ENCODE measurements at places on chromosomes 5 and 9.

DNA sequence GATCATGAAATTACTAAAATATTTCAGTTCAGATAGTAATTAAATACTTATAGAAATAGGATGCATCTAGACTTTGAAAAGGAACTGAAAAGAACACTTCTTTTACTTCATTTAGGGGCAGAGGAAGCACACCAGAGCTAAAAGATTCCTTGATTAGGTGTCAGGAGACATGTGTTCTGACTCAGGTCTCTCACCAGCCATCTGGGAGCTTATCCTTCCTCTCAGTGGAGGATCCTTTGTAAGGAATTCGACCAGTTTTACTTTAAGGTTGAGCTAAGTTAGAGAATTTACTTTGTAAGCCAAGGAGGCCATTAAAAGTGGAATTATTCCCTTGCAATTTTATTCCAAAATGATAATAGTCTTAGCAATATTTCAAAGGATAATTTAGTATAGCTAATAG is 16.7 kb downstream of the VCAN start:
- no peak overlapping the region for H3K4me3 ChIP-seq
- DNase-seq = no peak
- H3K27me3 ChIP-seq = peaks cover 3% of the 10 kb centered on the region
- no peaks in the 10 kb centered on the region for H3K36me3 ChIP-seq
- no peak overlapping the region for H3K27ac ChIP-seq
- no peaks in the 10 kb centered on the region for H3K4me1 ChIP-seq

DNA sequence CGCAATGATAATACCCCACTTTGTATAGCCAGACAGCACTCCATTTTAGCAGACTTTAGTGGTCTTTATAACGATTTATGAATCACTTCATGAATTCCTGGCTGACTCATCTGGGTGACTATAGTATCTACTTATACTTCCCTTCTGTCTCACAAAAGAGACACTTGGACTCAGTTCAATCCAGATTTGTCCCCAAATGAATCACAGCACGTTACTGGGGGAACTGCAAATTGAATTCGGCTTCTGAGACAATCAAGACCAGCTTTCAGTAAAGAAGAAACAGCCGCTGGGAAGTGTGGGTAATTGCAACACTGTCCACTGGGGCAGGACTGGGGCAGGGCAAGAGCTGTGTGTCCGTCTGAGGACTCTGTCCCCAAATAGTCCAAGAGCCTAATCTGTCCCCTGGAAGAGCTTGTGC is 337.3 kb upstream of the RFX3 start:
- peak; percentile 11 for DNase-seq
- H3K4me1 ChIP-seq = peaks cover 35% of the 10 kb centered on the region
- no peak overlapping the region for H3K4me3 ChIP-seq
- peaks cover 8% of the 10 kb centered on the region for H3K36me3 ChIP-seq
- H3K27ac ChIP-seq = no peak overlapping the region
- H3K27me3 ChIP-seq = no peaks in the 10 kb centered on the region

DNA sequence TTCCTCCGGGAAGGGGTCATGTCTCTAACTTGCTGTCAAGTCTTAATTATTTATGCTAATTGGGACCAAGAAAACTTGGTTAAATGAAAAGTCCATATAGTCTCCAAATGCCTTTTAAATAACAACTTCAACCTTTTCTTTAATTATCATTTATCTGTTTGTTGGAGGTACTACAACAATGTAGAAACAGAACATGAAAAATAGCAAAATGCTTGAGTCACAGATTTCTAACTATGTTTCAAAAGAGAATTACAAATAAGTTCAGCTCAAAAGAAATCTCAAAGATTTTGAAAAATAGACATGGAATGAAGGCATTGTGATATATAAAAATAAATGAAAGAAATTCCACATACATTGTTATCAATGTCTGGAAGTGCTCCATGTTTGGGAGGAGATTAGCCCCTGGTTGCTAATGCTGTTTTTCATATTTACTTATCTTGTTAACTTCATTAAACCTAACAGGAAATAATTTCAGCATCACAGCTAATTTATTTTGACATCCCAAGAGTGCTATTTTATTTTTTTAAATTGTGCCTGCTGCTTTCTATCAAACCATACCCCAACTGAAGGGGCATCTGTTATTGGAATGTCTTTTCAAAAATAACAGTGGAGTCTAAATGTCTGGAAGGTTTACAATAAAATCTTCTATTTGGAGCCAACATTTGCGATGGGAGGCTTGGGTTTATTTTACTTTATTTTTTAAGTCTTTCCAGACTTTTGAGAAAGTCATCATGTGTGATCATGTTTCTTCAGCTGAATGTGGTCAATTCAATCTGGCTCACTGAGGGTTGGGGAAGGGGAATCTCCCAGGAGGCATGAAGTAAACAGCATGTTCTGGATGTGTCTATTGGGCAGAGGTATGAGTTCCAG is 53.1 kb upstream of the ANKRD55 start:
- no peak for DNase-seq
- H3K4me1 ChIP-seq = peaks cover 5% of the 10 kb centered on the region
- H3K27ac ChIP-seq = no peak overlapping the region
- H3K4me3 ChIP-seq = no peak overlapping the region
- H3K27me3 ChIP-seq = no peaks in the 10 kb centered on the region

- H3K4me1 ChIP-seq = no peaks in the 10 kb centered on the region
- H3K27me3 ChIP-seq = no peaks in the 10 kb centered on the region
- H3K36me3 ChIP-seq = no peaks in the 10 kb centered on the region
- no peak overlapping the region for H3K4me3 ChIP-seq
- no peak overlapping the region for H3K27ac ChIP-seq
Measured at GRCh38 chr5:172505403-172505759, 51.1 kb upstream of the SH3PXD2B start.

DNA sequence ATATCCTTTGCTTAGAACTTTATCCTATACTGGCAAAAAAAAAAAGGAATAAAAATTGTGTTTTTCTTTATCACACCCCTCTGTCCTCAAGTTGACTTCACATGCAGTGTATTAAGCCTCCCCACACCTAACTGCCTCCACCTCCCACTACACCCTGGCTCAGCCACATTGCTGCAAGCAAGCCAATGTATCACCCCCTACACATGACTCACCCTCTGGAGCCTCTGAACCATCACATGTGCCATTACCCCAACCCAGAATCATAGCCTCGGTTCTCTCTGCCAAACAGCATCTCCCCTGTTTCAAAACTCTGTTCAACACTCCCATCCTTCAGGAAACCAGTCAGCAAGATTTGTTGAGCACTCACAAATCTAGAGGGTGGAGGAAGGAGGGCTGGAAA is 209.0 kb downstream of the CWC27 start:
- peaks cover 14% of the 10 kb centered on the region for H3K36me3 ChIP-seq
- no peak for DNase-seq
- H3K27ac ChIP-seq = no peak overlapping the region
- no peaks in the 10 kb centered on the region for H3K4me1 ChIP-seq
- no peak overlapping the region for H3K4me3 ChIP-seq
- H3K27me3 ChIP-seq = no peaks in the 10 kb centered on the region

- no peaks in the 10 kb centered on the region for H3K27me3 ChIP-seq
- no peaks in the 10 kb centered on the region for H3K36me3 ChIP-seq
- no peak overlapping the region for H3K4me3 ChIP-seq
- H3K27ac ChIP-seq = peak overlapping the region; percentile 69
- DNase-seq = no peak
Measured at GRCh38 chr5:82820961-82821845, 256.0 kb downstream of the TMEM167A start.

- H3K27ac ChIP-seq = peak overlapping the region; percentile 84
- H3K27me3 ChIP-seq = no peaks in the 10 kb centered on the region
- H3K36me3 ChIP-seq = peaks cover 3% of the 10 kb centered on the region
- peaks cover 60% of the 10 kb centered on the region for H3K4me1 ChIP-seq
- DNase-seq = peak; percentile 18
Measured at GRCh38 chr5:87120518-87121303, 147.0 kb upstream of the RASA1 start.

DNA sequence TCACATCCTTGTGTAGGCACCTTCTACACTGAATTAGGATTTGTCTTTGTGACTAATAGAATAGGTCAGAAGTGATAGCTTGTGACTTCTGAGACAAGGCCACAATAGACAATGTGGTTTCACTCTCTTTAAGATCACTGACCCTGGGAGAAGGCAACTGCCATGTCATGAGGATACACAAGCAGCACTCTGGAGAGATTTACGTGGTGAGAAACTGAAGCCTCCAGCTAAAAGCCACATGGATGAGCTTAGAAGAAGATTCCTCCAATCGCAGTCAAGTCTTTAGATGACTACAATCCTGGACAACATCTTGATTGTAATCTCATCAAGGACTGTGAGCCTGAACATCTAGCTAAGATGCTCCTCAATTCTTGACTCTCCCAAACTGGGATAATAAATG is 206.6 kb downstream of the ESM1 start:
- H3K4me3 ChIP-seq = no peak overlapping the region
- H3K27ac ChIP-seq = no peak overlapping the region
- H3K36me3 ChIP-seq = no peaks in the 10 kb centered on the region
- H3K4me1 ChIP-seq = peaks cover 5% of the 10 kb centered on the region

GRCh38 chr5:133926489-133927299 is 41.7 kb downstream of the C5orf15 start:
- H3K4me1 ChIP-seq = peaks cover 23% of the 10 kb centered on the region
- H3K36me3 ChIP-seq = no peaks in the 10 kb centered on the region
- H3K4me3 ChIP-seq = no peak overlapping the region

- no peaks in the 10 kb centered on the region for H3K36me3 ChIP-seq
- DNase-seq = no peak
- no peaks in the 10 kb centered on the region for H3K4me1 ChIP-seq
Measured at GRCh38 chr9:16864649-16865434, 5.6 kb downstream of the BNC2 start.

DNA sequence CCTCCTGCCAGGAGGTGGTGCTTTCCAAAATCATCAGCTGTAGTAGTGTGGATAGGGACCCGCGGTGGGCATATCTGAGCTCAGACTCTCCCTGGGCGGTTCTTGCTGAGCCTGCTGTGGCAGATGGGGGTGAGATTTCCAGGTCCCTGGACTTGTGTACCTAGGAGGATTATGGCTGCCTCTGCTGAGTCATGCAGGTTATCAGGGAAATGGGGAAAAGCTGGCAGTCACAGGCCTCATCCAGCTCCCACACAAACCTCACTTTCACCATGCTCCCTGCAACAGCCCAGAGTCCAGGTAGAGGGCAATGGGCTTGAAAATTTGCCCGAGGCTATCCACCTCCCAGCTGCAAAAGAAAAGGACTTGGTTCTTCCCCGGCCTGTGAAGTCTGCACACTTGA is 23.4 kb upstream of the MAMDC2 start:
- H3K27ac ChIP-seq = no peak overlapping the region
- H3K36me3 ChIP-seq = no peaks in the 10 kb centered on the region
- no peaks in the 10 kb centered on the region for H3K4me1 ChIP-seq
- H3K27me3 ChIP-seq = peaks cover 13% of the 10 kb centered on the region
- DNase-seq = no peak

- no peaks in the 10 kb centered on the region for H3K36me3 ChIP-seq
- DNase-seq = no peak
Measured at GRCh38 chr9:32589083-32589723, 16.2 kb upstream of the NDUFB6 start.

- no peak overlapping the region for H3K4me3 ChIP-seq
- H3K4me1 ChIP-seq = no peaks in the 10 kb centered on the region
- peaks cover under 1% of the 10 kb centered on the region for H3K36me3 ChIP-seq
- no peak overlapping the region for H3K27ac ChIP-seq
Measured at GRCh38 chr5:139021346-139021745, 146.2 kb upstream of the LRRTM2 start.

DNA sequence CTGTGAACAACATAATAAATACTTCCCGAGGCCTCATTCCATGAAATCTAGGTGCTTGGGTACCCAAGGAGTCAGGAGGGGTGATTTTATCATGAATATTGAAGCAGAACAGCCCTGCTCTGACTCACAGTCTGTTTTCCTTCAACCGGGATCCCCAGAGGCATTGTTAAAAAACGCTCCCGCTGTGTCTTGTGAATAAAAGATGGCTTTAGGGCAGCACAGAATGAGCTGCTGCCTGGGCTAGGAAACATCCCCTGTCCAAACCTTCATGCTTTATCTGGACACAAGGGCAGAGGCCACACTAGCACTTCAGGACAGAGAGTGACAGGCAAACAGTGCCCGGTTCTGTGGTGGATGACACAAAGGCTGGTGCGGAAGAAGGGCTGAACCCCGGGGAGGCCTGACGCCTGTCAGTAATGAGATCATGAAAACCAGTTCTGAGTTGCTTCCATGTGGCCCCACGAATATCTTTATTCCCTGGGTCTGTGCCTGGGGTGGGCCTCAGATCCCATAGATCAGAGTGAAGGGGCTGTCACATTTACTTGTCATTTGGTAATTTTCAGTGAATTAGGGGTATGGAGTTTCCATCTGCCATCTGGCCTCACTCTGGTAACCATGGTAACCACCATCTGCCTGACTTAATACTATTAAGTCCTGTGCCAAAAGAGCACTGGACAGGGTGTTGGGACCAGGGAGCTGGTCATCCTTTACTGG is 2.6 kb downstream of the IGFBPL1 start:
- no peak overlapping the region for H3K4me3 ChIP-seq
- no peaks in the 10 kb centered on the region for H3K36me3 ChIP-seq
- H3K27me3 ChIP-seq = peaks cover 40% of the 10 kb centered on the region
- no peak for DNase-seq
- H3K4me1 ChIP-seq = no peaks in the 10 kb centered on the region

DNA sequence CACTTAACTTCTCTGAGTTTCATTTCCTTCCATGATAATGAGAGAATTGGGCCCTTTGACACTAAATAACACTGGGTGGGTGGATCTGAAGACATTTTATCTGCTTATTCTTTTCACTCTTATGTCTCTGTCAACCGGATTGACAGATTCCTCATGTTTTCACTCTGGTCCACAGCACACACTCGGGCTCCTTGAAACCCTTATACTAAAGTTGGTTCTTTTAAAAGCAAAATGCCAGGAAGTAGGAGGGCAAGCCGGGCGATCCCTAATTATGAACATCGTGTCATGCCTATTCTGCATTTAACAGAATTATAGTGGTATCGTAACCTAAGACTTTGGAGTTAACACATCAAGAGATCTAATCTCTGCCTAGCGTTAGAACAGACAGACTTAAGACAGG is 28.2 kb upstream of the CREBRF start:
- no peaks in the 10 kb centered on the region for H3K27me3 ChIP-seq
- no peak for DNase-seq
- H3K27ac ChIP-seq = peak overlapping the region; percentile 15
- no peak overlapping the region for H3K4me3 ChIP-seq
- peaks cover 3% of the 10 kb centered on the region for H3K4me1 ChIP-seq

GRCh38 chr9:96419691-96419969 is 1.5 kb upstream of the ZNF367 start:
- no peak for DNase-seq
- H3K27ac ChIP-seq = peak overlapping the region; percentile 80
- H3K27me3 ChIP-seq = no peaks in the 10 kb centered on the region
- peaks cover 29% of the 10 kb centered on the region for H3K4me1 ChIP-seq
